Hepatocyte (in vitro differentiated cells): ENCODE measurements at places on chromosomes 5 and 9.

DNA sequence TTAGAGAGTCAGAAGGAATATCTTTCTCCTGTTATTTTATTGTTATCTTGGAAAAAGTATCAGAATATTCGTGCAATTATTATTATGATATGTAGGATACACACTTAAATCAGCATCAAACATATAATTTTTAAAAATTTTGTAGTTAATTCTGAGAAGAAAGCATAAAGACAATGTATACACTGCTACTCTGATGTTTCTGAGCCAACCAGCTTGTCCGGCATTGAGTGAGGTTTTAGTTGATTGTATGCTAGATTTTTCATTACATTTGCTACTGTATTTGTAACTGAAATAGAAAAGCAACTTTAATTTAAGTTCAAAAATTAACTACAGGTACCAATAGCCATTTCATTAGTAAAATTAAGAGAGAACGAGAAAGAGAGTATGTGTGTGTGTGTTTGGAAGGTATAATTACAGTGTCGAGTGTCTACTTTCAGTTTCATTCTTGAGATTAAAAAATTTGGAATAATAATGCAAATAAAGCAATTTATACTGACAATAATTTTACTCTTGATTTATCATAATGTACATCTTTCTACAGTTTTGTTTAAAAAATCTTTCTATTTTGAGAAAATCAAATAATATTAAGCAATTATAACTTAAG, 160.4 kb upstream of the CDH12 start:
- H3K27ac ChIP-seq: no peak overlapping the region
- DNase-seq: no peak
- no peaks in the 10 kb centered on the region for H3K4me1 ChIP-seq
- no peaks in the 10 kb centered on the region for H3K36me3 ChIP-seq
- no peak overlapping the region for H3K4me3 ChIP-seq
- H3K27me3 ChIP-seq: no peaks in the 10 kb centered on the region

GRCh38 chr5:150469718-150470469, 20.4 kb upstream of the RPS14 start:
- no peak overlapping the region for H3K27ac ChIP-seq
- H3K4me1 ChIP-seq: peaks cover 10% of the 10 kb centered on the region
- no peaks in the 10 kb centered on the region for H3K27me3 ChIP-seq
- DNase-seq: peak; percentile 46

DNA sequence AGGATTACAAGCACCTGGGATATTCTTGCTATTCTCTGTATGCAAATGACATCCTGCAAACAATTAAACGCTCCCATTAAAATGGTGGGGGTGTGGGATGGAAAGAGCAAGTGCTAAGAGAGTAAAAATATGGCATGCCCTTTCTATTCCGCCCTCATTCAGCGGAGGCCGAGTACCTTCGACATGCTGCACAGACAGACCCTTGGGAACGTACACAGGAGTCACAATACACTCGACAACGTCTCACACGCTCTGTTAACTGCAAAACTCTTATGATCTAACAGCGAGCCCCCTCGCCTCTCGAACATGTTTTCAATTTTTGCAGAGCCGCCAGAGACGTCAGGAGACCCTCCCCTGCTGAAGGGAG, 322.2 kb downstream of the CEMIP2 start:
- DNase-seq: no peak
- no peak overlapping the region for H3K4me3 ChIP-seq
- H3K4me1 ChIP-seq: no peaks in the 10 kb centered on the region
- no peaks in the 10 kb centered on the region for H3K36me3 ChIP-seq
- no peak overlapping the region for H3K27ac ChIP-seq

- H3K4me1 ChIP-seq: no peaks in the 10 kb centered on the region
- H3K27ac ChIP-seq: no peak overlapping the region
- H3K27me3 ChIP-seq: no peaks in the 10 kb centered on the region
- no peak for DNase-seq
Measured at GRCh38 chr5:111134864-111135263, 42.7 kb downstream of the WDR36 start.

DNA sequence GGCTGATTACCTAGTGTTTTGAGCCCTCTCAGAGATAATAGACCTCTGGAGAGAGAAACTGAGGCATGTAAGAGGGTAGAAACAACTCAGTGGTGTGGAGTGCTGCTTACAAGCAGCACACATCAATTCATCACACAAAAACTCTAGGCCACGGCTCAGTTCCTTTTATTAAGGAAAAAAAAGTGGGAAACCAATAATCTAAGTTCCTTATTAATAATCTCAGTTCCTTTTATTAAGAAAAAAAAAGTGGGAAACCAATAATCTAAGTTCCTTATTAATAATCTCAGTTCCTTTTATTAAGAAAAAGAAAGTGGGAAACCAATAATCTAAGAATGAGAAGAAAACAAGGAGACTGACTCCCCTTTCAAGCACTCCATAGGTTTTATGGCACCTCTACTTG, 28.0 kb downstream of the TXNDC8 start:
- H3K4me3 ChIP-seq: no peak overlapping the region
- no peaks in the 10 kb centered on the region for H3K36me3 ChIP-seq
- H3K4me1 ChIP-seq: no peaks in the 10 kb centered on the region

DNA sequence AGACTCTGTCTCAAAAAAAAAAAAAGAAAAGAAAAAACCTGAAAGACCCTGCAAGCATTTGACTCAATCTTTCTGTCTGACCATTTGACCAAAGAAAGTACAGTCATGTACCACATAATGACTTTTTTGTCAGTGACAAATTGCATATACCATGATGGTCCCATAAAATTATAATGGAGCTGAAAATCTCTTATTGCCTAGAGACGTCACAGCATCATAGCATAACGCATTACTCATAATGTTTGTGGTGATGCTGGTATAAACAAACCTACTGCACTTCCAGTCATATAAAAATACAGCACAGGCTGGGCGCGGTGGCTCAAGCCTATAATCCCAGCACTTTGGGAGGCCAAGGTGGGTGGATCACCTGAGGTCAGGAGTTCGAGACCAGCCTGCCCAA, 10.5 kb downstream of the ECM2 start:
- H3K27ac ChIP-seq: no peak overlapping the region
- peaks cover 3% of the 10 kb centered on the region for H3K4me1 ChIP-seq
- no peaks in the 10 kb centered on the region for H3K36me3 ChIP-seq
- no peak for DNase-seq
- no peaks in the 10 kb centered on the region for H3K27me3 ChIP-seq
